Stimulated activated CD8-positive, alpha-beta memory T cell treated with anti-CD3 and anti-CD28 coated beads, Interleukin-15, amount 100 ng/mL, for 1 hour (primary cell): ENCODE measurements at places on chromosomes 5 and 9.

GRCh38 chr9:135851748-135852147 is 55.6 kb downstream of the CAMSAP1 start:
- DNase-seq, result no peak

- no peak for DNase-seq
Observed at GRCh38 chr5:124702525-124702924, 43.9 kb downstream of the ZNF608 start.

GRCh38 chr5:74837115-74837514 is 29.1 kb downstream of the FAM169A start:
- no peak for DNase-seq

DNA sequence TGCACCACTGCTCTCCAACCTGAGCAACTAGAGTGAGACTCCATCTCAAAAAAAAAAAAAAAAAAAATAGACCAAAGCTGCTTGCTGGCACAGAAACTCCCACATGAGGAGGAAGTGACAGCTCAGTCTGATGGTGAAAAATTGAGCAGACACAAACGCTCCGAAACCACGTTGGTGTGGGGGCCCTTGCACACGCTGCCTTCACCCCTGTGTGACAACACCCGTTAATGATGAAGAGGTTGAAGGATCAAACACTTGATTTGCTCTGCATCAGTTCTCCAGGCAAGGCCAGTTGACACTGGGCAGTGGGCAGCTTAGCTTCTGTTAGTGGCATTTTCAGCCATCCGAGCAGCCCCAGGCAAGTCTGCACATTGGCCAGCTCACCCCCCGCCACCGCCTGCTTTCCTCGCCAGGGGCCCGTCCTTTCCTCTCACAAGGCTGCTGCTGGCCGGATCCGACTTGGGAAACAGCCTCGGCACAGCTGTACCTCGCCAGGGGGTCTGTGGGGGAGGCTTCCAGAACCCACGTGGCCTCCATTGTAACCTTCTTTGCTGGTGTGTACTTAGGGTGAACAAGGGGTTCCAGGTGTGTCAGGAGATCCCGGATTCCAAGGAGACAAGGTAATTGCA is 79.8 kb downstream of the COL27A1 start:
- no peak for DNase-seq

- no peak for DNase-seq
Observed at GRCh38 chr9:27112235-27112634, 3.2 kb downstream of the TEK start.

DNA sequence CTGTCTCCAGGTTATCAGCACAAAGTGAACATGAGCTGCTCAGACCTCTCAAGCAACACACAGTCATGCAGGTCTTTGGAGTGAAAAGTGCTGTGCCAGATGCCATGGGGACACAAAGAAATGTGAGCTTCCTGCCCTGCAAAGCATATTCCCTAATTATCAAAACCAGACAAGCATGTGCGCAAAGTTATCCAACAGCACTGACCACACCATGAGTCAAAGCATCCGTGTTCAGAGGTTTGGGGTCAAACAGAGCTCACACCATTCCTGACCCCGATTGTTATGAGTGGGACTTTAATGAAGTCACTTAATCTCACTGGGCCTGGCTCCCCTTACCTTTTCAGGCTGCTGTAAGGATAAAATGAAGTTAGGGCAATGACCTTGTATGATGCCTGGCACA is 138.5 kb downstream of the SLIT3 start:
- DNase-seq, result no peak

- DNase-seq, result no peak
Observed at GRCh38 chr9:137441289-137441934, at the start of gene ENTPD8. Gene ENTPD8 (minus strand): TSS chr9:137441357. CDS start chr9:137438285, 3,072 bp downstream.

DNA sequence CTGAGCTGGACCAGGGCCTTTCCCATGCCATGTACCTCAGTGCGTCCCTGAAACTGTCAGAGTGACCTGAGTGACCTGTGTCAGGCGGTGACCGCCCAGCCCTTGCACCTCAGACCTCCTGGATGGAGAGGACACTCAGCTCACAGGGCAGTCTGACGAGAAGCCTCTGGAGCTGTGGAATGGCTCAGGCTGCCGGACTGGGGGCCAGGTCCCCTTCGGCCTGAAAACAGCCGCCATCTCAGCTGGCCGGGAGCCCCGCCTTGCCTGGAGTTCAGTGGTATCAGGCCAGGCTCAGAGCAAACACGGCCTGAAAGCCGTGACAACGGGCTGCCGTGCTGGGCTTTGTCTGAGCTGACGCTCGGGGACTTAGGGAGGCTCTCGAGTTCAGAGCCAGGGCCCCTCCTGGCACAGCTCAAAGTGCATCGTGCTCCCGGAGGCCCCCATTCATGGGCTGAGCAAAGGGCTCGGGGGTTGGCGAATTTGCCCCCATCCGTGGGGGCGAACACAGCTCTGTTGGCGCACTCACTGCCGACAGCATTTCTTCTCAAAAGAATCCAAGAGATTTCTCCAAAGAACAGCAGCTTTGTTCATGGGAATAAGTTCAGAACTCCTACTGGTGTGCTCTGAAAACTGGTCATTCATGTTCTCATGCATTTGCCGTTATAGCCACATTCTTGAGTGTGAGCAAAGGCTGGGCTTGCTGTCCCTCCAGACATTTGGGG is 8.4 kb upstream of the SLC9A3 start:
- no peak for DNase-seq

GRCh38 chr5:168609806-168610482 is 30.8 kb upstream of the PANK3 start:
- DNase-seq, result no peak

- no peak for DNase-seq
Observed at GRCh38 chr5:139019880-139020279, 144.7 kb upstream of the LRRTM2 start.

DNA sequence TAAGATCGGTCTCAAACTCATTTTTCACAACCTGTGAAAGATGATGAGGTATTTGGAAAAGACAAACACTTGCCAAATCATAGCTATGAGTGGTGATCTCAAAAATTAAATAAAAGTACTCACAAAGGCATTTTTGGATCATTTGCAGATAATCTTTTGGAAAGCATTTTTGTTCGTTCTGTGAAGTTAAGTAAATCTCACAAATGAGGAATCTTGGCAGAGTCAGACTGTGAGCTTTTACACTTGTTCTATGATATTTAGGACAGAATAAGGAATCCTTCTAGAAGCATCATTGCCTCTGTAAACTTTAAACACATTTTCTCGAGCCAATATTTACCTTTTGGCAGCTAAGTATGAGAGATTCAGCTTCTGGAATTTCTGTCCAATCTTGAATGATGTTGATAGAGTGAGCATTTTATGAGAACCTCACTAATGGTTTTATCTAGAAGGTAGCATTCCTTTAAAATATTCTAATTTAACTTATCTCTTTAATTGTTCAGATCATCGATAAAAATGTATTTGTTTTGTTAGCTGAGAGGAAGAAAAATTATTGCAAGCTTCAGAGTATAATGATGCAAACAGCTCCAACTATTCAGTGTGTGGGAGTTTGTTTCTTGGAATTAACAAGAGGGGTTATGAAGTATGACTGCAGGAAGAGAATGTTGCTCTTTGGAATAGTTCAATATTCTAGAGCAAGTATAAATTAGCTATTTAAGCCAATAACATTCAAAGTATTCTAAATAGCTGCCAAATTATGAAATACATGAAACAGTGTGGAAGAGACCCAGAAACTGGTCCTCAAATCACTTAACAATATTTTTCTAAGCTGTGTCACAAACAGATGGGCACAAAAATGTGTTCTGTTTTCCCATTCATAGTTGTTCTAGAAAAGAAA is 48.6 kb upstream of the SLCO6A1 start:
- no peak for DNase-seq

DNA sequence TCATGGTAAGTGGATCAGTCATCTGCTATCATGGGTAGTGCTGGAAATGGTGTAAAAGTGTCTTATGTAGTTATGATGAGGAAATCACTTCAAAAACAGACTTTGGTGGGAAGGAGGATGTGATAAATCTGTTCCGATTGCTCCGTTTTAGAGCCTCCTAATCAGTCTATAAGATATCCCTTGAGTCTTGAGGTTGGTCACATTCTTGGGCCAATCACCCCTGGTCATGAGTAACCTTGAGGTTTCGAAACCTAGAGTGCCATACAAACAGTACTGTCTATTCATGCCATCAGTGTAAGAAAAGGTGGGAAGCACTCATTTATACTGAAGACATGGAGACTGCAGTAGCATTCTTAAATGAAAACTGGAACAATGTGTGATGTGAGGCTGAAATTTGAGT is 45.8 kb downstream of the LRRTM2 start:
- no peak for DNase-seq

- no peak for DNase-seq
Observed at GRCh38 chr5:98929710-98930298, 997 bp upstream of the CHD1 start.

GRCh38 chr5:67243349-67243748 is 46.8 kb upstream of the CD180 start:
- no peak for DNase-seq

GRCh38 chr9:104780796-104781395 is 17.0 kb downstream of the NIPSNAP3B start:
- no peak for DNase-seq

DNA sequence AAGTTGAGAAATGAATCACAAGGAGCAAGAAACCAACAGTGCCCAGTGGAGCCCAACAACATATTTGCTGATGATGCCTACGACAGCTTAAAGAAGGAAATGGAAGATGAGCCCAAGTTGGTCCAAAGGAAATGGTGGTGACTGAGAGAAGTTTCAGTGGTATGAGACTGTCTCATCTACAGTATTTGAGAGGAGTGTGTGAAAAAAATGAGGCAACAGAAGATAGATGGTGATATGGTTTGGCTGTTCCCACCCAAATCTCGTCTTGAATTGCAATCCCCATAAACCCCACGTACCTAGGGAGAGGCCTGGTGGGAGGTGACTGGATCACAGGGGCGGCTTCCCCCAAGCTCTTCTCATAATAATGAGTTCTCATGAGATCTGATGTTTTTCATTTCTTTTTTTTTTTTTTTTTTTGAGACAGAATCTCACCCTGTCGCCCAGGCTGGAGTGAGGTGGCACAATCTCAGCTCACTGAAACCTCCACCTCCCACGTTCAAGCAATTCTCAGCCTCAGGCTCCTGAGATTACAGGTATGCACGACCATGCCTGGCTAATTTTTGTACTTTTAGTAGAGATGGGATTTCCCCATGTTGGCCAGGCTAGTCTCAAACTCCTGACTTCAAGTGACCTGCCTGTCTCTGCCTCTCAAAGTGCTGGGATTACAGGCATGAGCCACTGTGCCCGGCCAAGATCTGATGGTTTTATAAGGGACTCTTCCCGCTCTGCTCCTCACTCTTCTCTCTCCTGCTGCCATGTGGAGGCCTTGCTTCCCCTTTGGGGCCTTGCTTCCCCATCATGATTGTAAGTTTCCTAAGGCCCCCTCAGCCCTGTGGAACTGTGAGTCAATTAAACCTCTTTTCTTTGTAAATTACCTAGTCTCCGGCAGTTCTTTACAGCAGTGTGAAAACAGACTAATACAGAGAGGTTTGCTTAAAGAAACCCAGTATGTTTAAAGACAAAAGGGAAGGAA is 30.2 kb downstream of the EFCAB9 start:
- no peak for DNase-seq

- no peak for DNase-seq
Observed at GRCh38 chr5:25448646-25449045, 803.9 kb upstream of the CDH10 start.

- DNase-seq, result no peak
Observed at GRCh38 chr5:112348387-112348786, 70.7 kb downstream of the EPB41L4A start.

- DNase-seq, result no peak
Observed at GRCh38 chr5:10229306-10230048, 20.2 kb downstream of the ATPSCKMT start.

DNA sequence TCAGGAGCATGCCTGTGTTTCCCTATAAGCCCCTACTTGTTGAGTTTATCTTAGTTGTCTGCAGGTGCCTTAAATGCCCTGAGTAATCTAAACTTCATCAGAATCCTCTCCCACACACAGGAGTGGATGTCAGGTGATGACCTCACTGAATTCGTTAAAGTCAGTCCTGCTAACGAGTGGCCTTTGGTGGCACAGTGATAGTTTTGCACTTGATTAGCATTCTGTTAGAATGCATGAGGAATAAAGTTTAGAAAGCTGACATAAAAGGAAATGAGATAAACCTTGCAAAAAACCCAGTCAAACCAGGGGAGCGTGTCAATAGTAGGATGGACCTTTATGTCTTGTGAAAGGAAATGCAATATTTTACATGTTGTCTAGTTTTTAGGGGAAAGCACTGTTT is 4.5 kb downstream of the TRIM32 start:
- DNase-seq, result no peak

DNA sequence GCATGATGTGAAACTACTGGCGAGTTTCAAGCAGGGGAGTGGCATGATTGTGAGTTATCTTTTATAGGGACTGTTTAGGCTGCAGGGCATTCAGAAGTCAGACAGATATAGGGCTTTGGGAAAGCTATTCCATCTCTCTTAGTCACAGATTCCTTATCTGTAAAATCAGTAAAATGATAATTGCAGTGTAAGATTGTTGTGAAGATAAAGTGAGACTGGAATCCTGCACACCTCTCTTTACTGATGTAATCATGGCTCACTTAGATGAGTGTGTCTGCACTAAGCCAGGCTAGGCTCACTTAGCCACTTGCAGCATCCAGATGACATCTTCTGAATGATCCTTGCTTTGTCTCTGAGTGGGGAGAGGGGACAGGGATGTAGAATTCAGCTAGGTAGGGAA is 81.8 kb upstream of the MAMDC2 start:
- no peak for DNase-seq

GRCh38 chr5:75701856-75702255 is 15.4 kb downstream of the POC5 start:
- DNase-seq, result no peak

DNA sequence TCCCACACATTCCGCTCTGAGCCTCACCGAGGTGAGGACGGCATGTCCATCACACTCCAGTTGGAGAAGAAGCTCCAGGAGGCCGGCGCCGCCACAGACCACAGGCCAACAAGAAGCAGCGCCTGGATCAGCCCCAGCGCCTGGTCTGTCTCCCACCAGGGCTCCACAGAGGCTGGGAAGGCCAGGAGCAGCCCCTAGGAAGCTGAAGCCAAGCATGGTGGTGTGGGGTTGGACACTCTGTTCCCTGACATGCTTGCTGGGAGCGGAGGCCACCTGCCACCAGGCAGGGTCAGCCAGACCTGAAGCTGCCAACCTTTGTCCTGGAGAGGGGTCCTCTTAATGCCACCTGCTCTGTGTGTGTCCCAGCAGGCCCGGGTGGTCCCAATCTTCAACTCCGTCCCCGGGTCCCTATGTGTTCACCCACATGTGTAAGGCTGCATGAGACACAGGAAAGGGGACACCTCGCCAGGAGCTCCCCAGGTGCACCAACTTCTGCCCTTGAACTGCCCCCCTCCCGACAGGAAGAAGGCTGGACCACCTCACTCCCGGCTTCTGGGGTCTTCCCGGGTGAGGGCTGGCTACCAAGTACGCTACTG is 140.1 kb upstream of the PPP1R26 start:
- no peak for DNase-seq
